ENCODE measurements at places on chromosomes 16 and 17.
A peak's percentile ranks its signal among the peaks of the same experiment; 100 is the strongest.

DNA sequence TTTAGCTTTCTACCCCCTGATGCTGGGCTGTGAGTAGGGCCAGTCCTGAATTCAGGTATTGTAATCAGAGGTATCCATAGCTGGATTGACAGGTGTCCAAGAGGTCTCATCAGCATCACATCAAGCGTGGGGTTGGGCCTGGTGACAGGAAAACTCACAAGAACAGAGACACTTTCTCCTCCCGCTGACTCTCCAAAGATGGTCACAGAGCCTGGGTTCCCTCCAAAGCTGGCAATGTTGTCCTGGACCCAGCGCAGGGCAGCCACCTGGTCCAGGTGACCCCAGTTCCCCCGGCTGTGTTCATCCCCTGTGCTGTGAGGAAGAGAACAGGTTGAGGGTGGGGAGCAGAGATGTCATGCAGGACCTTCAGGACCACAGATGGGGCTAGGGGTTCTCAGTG is 11.7 kb downstream of the CES1 start:
- no peak for DNase-seq

- peak; percentile 4 for DNase-seq
Observed at GRCh38 chr17:36755586-36755985, 154.2 kb downstream of the MRM1 start.

DNA sequence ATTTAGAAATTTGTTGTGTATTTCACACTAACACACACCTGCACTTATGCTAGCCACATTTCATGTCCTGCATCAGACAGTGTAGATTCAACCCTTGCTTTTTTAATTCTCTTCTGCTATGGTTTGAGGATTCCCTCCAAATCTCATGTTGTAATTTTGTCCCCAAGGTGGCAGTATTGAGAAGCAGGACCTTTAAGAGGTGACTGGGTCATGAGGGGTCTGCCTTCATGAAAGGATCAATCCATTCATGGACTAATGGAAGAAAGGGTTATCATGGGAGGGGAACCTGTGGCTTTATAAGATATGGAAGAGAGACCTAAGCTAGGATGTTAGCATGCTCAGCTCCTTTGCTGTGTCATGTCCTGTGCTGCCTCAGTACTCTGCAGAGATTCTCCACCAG is 1032.2 kb downstream of the CDH11 start:
- DNase-seq, result no peak

DNA sequence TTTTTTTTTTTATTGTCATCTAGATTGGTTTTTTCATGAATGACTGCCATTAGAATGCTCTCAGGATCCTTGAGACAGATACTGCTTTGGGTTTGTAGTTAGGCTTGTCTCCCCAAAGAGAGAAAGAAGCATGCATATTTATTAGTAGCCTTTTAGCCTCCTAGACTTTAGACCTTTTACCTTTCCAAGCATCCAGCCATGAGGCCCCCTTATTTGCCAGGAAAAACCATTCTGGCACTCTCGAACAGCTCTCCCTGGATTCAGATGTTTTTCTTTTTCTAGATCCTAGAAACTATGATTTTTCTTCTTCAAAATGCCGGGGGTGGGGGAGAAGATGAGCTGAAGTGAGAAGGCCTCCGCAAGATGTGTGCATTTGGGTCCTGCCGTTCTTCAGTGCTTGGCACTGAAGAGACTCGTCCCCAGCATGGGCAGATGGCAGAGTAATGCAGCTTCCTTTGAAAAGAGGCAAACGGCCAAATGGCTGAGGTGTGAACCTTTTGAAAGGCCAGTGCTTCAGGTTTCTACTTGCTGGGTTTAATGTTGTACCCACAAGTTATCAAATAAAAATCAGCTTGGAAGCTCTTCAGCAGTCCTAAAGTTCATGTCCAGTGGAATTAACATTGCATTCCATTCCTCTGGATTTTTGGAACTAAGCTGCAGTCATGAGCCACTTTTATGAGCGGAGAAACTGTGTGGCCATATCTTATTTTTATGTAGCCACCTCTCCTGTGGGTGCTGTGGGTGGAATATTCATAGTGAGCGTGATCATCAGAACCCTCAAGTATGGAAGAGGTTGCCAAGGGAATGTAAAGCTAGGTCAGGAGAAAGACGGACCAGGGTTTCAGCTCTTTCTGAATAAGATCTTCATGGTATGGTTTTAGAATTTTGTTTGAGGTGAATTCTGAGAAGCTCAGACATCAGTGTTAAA is 7.2 kb downstream of the SOCS7 start:
- no peak for DNase-seq

DNA sequence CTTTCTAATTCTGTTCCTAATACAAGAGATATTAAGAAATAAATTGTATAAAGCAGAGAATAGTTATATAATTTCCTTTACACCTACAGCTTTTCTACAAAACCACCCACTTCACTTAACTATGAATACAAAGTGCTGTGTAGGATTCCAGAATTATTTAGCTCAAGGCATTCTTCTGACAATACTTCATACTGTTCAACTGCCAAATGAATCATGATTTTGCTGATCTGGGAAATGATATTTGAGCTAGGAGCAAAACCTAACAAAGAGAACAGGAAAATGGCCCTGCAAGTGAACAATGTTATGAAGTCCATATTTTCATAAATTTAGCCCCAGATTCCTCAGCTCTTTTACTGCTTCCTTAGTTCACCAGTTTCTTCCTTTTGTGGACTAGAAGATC is 12.9 kb downstream of the BBS2 start:
- DNase-seq, result no peak

DNA sequence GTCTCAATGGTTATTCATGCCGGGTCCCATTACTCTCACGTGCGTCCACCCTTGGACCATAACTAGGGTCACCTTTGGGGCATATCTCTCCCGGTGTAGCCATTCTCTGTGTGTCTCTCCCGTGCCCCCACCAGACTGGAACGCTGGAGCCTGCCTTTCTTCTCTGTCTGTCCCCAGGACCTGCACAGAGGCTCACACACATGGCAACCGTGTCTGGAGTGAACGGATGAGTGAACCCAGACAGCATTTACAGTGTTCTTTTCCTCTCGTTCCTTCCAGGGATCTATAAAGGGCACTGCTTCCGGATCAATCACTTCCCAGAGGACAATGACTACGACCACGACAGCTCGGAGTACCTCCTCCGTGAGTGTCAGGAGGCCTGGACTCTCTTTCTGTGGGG is 26.4 kb upstream of the CACNG1 start:
- no peak for DNase-seq

- no peak for DNase-seq
Observed at GRCh38 chr17:43928609-43929008, 13.7 kb downstream of the PPY start.

- no peak for DNase-seq
Observed at GRCh38 chr16:86252596-86252995, 257.7 kb upstream of the FOXF1 start.

GRCh38 chr17:72426948-72427760 is 306.3 kb downstream of the SOX9 start:
- DNase-seq, result no peak

Data from activated CD4-positive, alpha-beta T cell treated with anti-CD3 and anti-CD28 coated beads, Interleukin-2, amount 50 U/mL, for 24 hours (primary cell).